Omental fat pad (tissue), 4 donors: ENCODE measurements at places on chromosomes 3 and 15.

GRCh38 chr3:47156396-47156795 is 7.5 kb downstream of the SETD2 start:
- DNase-seq = no peak

GRCh38 chr3:20669675-20670074 is 483.7 kb upstream of the SGO1 start:
- DNase-seq = no peak

GRCh38 chr3:132134611-132135010 is 99.8 kb upstream of the CPNE4 start:
- DNase-seq = no peak

GRCh38 chr3:100136921-100137320 is 22.6 kb upstream of the FILIP1L start:
- no peak for DNase-seq

- no peak for DNase-seq
Measured at GRCh38 chr3:78029775-78030174, 989.9 kb downstream of the ROBO2 start.

GRCh38 chr3:24648063-24648462 is 153.4 kb upstream of the THRB start:
- no peak for DNase-seq

- no peak for DNase-seq
Measured at GRCh38 chr3:30502742-30503073, 103.7 kb upstream of the TGFBR2 start.

DNA sequence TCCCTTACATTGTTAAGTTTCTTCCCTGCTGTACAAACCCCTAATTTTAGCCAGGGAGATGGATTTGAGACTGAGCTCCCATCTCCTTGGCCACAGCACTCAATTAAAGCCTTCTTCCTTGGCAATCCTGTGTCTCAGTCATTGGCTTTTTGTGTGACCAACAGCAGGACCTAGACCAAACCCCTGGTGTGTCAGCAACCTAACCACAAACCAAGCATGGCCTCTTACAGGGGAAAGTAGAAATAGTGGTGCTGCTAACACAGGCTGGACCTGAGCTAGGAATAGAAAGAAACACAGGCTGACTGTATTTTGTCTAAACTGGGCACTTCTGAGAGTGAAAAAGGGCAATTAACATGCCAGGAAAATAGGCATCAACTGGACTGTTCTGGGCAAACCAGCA is 37.9 kb downstream of the PPCDC start:
- DNase-seq = no peak
